Stimulated activated naive CD8-positive, alpha-beta T cell treated with anti-CD3 and anti-CD28 coated beads, Interleukin-15, amount 100 ng/mL, for 72 hours (primary cell): ENCODE measurements at places on chromosomes 3 and 15.

DNA sequence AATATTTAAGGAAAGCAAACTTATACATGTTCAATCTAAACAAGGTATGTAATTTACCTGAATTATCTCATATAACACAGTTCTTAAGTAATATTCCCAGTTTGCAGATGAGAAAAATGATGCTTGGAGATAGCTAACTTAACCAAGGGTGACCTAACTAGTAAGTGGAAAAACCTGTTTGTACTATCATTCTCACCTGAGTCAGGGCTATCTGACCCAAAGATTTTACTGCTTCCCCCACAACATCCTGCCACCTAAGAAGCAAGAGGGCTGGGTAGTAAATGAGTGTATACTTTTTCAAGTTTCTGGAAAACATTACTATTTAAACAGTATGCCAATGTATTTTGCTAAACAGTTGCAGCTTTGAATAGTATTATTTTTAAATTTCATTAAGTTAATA is 10.6 kb downstream of the TP63 start:
- DNase-seq, result no peak

DNA sequence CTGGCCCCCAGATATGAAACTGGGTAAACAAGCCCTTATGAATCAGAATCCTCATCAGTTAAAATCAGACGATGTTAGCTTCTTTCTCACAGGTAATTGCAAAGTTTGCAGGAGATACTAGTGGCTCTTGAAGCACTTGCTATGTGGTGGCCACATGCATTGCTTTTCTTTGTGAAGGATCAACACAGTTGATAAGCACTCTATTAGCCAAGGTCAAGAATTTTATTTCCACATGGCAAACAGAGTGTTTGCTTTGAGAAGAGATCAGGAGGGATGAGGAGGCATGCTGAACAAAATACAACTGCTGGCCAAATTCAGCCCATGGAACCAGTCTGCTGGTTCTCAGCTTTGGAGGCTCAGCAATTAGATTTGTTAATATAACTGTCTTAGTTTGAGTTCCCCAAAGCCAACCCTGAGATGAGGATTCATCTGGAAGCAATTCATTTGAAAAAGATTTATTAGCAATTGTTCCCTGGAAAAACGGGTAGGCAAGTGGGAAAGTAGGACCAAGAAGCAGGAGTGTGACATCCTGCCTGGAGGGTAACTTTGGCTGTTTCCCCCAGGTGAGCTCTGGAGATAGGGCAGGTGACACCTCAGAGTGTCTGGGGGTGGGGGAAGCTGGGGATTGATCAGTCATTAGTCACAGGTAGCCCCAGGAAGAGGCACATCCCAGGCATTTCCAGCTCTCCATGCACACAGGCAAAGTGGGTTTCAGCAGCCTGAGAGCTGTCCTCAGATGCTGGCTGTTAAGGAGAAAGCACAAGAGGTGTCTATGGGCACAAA is 180.3 kb downstream of the ABHD5 start:
- no peak for DNase-seq

- DNase-seq, result no peak
Observed at GRCh38 chr15:90099868-90100831, 2.1 kb downstream of the IDH2 start.

- DNase-seq, result no peak
Observed at GRCh38 chr3:47520756-47521155, 7.2 kb upstream of the ELP6 start.

GRCh38 chr3:32968166-32968919 is 16.9 kb downstream of the CCR4 start:
- no peak for DNase-seq

DNA sequence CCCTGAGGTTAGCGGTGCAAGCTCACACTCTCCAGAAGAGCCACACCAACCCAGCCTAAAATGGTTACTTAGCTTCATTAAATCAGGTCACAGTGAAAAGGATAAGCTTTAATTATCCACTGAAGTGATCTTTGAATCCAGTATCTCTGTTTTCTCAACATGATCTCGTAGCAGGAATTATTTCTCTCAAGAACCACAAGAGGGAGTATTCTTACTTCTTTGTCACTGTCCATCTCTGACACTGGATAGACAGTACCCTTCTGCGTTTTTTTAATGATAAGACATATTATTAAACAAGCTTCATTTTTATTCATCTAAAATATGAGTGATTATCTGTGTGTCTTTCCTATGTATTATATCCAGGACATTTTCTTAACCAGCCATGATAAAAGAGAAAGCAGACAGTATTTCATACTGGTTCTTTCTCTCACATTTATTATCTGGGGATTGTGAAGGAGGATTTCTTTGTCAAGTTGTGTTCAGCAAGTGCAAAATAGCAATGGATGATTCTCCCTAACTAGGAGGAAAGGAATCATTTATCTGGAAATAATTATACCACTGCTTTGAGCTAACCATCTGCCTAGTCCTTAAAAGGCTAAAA is 105.4 kb upstream of the CCDC54 start:
- no peak for DNase-seq

GRCh38 chr3:71309886-71310285 is 273.6 kb downstream of the FOXP1 start:
- no peak for DNase-seq

- DNase-seq, result no peak
Observed at GRCh38 chr15:94480289-94480834, 249.0 kb downstream of the MCTP2 start.

GRCh38 chr3:189714991-189715961 is 84.1 kb downstream of the TP63 start:
- DNase-seq, result no peak

DNA sequence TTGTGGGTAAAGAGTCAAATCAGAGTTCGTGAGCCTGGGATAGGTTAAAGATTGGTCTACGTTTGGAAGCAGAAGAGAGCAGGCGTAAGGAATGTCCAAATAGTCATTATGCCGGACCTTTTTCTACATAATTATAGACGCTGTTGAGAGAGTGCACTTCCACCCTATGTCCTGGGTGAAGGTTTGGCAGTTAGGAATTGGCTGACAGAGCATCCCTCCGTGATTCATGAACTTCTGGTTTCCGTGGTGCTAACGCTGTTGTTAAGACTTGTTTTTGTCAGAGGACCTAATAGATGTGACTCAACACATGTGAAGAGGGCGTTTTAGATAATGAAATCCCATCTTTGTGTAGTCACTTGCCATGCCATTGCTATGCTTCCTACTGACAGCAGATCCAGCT is 1.1 kb downstream of the EAF1 start:
- DNase-seq, result peak; percentile 35

GRCh38 chr3:177883957-177884356 is 652.3 kb upstream of the KCNMB2 start:
- DNase-seq, result no peak

- DNase-seq, result no peak
Observed at GRCh38 chr3:131303848-131304247, 77.7 kb upstream of the NUDT16 start.

DNA sequence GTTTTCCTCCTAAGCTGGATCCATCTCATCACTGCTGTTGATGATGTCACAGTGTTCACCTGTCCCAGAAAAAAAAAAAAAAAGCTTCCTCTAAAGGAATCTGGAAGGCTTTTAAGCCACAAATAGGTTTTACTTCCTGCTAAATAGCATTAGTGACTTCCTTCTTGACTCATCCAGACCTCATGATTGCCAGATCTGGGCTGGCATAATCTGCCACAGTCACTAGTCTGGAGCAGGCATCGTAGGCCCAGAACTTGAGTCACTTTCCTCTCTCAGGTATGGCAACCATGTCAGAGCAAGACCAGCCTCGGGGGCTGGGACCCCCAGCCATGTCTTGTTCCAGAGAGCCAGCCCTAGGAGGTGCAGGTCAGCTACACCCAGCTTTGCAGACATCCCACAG is 266.5 kb upstream of the CADM2 start:
- DNase-seq, result no peak

DNA sequence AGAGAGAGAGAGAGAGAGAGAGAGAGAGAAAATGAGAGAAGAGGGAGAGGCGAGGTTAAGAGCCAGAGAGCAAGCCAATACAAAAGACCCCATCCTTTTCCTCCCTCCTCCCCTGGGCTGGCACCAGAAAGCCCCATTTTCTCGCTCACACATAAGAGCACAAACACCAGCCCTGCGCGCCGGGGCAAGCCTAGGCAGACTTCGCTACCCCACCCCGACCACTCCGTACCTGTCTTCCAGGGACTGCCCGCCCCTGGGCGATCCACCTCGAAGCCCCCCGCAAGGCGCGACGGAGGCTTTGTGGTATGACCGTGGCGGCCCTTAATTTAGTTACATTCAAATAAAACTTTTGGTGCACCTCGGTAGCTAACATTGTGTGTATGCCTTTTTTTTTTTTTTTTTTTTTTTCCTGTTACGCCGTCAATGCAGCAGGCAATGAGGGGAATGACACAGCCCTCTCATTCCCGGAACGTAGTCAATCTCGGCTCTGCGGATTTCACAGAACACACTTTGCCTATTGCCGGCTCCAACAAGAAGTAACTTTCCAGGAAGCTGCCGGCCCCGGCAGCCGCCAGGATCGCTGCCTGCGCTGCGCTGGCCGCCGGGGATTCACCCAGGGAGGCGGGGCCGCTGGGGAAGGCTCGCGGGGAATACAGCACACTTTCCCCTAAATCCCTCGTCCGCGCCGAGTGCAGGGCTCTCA is 7.7 kb downstream of the BCL6 start:
- DNase-seq, result peak; percentile 73

GRCh38 chr15:98085003-98085639 is 124.6 kb downstream of the ARRDC4 start:
- DNase-seq, result peak; percentile 18

GRCh38 chr3:4432259-4432658 is 34.8 kb downstream of the SUMF1 start:
- no peak for DNase-seq

DNA sequence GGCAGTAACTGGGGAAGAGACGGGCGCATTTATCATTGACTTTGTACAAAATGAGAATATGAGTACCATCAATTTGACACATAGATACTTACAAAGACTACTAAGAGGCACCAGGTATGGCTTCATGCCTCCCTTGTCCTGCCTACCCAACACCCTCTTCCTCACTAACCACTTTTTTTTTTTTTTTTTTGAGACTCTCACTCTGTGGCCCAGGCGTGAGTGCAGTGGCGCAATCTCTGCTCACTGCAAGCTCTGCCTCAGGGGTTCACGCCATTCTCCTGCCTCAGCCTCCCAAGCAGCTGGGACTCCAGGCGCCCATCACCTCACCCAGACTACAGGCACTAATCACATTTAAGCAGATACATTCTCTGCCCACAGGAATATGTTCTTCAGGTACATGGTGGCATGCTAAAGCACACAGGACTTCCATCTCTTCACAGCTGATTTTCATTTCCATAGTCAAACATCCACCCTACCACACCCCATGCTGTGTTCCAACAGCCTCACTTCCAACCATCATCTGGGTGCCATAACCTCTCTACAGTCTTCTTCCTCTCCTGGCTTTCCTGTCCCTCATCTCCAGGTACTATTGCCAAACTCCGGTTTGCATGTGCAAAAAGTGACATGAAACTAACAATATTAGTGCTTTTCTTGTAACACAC is 41.7 kb downstream of the RAB27A start:
- no peak for DNase-seq

- no peak for DNase-seq
Observed at GRCh38 chr3:110248666-110249065, 823.0 kb upstream of the NECTIN3 start.

- DNase-seq, result no peak
Observed at GRCh38 chr3:121957674-121958415, 63.6 kb downstream of the SLC15A2 start.

DNA sequence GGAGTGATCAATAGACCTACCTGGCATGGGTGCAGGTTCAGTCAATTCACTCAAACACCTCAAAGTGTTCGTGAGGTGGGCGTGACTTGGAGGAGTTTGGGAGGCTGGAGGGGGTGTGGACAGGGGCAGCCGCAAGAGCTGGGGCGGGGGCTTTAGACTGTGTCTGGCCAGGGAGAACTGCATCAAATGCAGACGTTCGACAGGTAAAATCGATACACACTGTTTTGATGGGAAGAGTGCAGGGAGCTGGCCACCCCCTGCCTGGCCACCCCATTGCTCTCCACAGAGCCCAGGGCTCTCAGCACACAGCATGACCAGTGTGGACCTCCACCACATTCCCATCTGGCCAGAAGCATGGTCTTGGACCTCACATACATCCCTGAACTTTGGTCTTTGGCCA is 412.1 kb downstream of the OCA2 start:
- DNase-seq, result no peak

GRCh38 chr15:92384381-92384780 is 9.3 kb upstream of the ST8SIA2 start:
- no peak for DNase-seq

DNA sequence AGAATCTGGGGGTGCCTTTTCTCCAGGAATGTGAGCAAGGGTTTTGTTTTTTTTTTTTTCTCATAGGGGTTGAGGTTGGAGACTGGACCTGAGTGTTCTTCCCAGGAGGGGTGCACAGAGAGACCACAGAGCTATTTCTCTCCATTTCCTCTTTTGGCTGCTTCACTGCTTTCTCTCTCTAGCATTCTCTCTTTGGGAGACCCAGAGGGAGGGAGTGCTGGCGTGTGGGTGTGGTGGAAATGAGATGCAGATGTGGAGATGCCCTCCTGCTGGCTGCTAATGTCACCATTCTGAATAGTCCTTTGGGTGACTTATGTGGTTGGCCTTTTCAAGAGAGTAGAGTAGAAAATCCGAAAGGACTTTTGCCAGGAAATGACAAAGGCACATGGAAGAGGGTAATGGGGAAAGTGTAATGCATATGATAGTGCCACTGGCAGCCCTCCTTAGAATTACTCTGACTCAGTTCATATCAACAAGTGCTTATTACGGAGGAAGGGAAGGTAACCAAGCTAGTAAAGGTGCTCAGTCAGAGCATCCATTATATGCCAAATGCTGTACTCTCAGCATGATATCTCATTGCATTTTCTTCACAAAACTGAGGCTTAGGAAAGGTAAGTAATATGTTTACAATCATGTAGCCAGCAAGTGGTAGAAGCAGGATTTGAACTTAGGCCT is 1.9 kb downstream of the SYN2 start:
- no peak for DNase-seq

DNA sequence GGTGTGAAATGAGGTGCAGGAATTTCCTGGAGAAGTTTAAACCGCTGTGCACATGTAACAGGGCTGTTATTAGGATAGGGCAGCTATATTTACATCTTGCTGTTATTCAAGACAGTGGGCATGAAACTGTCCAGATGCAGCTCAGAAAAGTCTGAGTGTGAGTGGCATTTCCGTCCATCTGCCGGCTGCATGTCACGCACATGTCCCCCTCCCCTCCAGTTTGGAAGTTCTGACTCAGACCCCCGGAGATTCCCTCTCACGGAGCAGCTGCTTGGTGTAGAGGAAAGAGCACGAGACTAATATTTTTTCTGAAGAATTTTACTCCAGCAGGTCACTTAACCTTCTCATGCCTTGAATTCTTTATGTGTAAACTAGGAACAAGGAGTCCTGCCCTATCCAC is 69.8 kb downstream of the FEM1B start:
- no peak for DNase-seq

GRCh38 chr15:89971592-89971997 is 29.5 kb upstream of the ZNF710 start:
- DNase-seq, result peak; percentile 46
